ENCODE measurements at places on chromosomes 11 and 22.

- DNase-seq: no peak
Observed at GRCh38 chr11:12160680-12161079, 50.3 kb downstream of the MICAL2 start.

DNA sequence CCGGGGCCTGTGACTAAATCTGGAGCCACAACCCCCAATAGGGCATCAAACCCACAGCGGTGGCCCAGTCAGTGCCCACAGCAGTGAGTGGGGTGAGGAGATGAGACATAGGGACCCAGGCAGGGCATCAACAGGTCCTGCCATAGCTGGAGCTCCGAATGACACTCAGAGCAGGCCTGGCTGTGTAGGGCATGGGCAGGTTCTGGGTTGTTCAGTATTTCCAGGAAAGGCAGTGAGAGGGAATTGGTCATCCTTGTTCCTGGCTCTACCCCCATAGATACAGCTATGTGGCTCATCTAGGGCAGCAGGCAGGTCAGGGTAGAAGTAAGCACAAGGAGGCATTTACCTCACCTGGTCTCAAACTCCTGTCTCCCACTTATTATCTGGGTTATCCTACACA, 126.6 kb downstream of the BUD13 start:
- no peak for DNase-seq

DNA sequence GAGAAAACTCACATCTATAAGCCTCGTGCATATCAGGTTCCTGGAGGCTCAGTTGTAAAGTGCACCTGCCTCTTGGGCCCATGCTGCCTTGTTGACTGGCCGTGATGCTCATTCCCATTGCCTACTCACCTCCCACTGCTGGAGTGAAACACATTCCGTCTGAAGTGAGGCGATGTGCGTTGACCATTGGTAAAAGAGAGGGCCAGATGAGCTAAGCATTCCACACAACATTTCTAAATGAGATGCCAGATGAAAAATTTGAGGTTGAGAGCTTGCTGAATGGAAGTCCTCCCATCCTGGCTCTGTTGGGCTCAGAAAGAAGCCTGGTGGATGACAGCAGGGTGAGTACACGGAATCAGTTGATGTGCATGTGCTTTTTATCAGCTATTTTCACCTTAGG, 8.6 kb upstream of the ADAMTS15 start:
- no peak for DNase-seq

DNA sequence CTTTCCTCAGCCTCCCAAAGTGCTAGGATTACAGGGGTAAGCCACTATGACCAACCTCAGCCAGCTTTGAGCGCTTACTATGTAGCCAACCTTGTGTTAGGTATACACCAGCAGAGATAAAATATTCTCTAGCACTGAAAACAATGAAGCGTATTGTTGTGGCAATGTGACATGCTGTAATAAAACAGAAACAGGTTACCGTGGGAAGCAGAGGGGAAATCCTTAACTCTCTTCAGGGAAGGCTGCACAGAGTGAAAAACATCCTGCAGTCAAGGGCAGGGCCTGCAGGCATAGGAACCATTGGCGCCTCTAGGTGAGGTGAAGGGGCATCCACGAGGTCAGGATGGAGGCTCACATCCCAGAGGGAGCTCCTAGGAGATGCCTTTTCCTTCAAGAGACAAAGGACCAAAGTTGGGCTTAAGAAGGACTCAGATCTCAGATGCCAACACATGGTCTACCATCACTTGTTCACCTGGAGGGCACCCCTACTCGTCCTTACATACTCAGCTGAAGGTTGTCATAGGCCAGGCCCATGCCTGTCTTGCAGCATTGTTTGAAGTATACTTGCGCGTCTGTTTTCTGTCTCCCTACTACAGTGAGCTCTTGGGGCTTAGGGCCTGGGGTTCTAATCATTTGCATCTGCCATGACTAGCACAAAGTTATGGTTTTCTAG, 8.0 kb downstream of the POLD4 start:
- no peak for DNase-seq

DNA sequence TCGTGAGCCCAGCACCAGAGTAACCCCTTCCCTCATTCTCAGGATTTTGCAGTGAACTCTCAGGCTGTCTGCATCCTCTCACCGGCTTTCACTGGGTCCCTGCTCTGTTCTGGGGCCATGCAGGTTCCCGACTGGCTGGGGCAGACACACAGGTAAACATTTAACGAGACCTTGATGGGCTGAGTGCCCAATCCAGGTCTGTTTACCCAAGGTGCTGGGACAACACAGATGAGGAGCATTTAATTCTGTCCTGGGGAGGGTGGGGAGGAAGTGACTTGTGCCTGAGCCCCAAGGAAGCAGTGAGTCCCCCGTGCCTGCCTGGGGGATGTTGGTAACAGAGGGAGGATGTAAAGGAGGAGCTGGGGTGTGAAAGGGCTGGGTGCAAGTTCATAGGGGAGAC, 4.4 kb downstream of the BIK start:
- no peak for DNase-seq

- no peak for DNase-seq
Observed at GRCh38 chr11:100624346-100624745, 62.7 kb upstream of the ARHGAP42 start.

- no peak for DNase-seq
Observed at GRCh38 chr22:35155403-35156025, 89.6 kb downstream of the ISX start.

DNA sequence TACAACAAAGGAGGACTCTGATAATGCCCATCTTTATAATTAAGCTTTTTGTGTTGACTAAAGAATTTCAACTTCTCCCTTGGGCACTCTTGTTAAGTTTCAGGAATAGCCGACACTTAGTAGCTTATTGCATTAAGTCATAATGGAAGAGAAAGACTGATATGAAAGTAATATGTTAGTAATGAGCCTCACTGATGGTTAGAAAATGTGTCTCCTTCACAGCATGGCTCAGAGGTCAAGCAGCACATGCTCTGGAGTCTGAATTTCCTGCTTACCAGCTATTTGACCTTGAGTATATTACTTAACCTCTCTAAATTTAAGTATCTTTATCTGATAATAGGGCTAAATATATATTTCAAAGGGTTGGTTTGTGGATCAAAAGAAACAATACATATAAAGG, 39.0 kb downstream of the PDGFD start:
- no peak for DNase-seq

DNA sequence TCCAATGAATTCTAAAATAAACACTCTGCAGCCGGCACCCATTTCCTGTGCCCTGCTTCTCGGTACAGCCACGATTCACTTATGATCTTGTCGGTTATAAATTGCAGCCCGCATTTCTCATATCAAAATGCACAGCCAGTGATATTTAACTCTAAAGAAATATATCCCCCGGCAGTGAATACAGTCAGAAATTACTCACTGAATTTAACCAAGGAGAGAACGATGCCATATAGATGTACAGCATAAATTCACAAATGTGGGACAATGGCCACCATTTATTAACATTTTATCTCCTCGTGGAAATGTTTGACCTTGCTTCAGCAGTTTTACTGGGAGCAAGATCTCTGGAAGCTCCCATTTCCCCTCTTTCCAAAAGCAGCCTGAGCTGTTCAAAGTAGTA, 1517.8 kb downstream of the BRD1 start:
- DNase-seq: no peak

- no peak for DNase-seq
Observed at GRCh38 chr11:62169935-62170334, 20.1 kb upstream of the SCGB1D1 start.

- no peak for DNase-seq
Observed at GRCh38 chr11:46676436-46677158, 23.8 kb downstream of the ARHGAP1 start.

DNA sequence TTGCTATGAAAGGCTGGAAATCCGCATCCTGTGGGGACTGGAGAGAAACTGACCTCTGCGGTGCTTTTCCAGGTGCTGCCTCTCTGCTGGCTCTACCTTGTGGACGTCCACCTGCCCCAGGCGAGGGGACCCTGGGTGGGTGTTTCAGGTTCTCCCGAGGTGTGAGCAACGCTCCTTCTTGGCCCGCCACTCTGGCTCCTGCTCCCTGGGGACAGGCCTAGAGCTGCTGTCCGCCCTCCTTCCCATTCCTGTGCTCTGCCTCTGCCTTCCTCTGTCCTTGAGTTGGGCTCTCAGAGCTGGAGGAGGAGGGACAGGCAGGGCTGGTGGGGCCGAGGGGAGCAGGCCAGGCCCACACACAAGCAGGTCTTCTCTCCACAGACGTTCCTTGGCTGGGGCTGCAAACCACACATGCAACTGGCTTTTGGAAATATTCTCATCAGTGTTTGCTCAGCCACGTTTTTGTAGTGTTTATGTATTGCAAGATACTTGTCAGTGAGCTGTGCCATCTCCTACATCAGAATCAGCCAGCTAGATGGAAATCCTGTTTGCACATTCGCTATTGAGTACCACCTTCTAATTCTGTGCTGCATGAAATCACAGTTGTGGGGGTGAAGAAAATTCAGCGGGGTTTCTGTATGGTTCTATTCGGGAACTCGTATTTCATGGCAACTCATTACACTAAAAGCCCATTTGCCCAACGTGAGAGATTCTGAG, 1115.0 kb downstream of the BRD1 start:
- DNase-seq: no peak

GRCh38 chr11:2277008-2277346, 6.6 kb upstream of the ASCL2 start:
- DNase-seq: no peak

GRCh38 chr22:47781024-47781423, 1018.6 kb downstream of the TBC1D22A start:
- DNase-seq: no peak

GRCh38 chr11:134151083-134151747, 72.6 kb downstream of the NCAPD3 start:
- no peak for DNase-seq

GRCh38 chr11:121715405-121715804, 262.6 kb upstream of the SORL1-AS1 start:
- no peak for DNase-seq

DNA sequence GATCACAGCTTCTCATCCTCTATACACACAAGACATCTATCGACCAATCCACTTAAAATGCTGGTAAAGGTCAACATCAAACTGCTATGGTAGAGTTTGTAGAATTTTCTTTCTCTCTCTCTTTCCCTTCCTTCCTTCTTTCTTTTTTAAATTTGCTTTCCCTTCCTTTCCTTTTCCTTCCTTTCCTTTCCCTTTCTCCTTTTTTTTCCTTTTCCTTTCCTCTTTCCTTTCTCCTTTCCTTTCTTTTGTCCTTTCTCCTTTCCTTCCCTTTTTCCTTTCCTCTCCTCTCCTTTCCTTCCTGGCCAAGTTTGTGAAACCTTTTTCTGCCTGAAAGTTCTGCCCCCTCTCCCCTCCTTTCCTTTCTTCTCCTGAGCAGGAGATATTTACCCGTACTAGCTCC, 3.1 kb downstream of the C11orf97 start:
- no peak for DNase-seq

DNA sequence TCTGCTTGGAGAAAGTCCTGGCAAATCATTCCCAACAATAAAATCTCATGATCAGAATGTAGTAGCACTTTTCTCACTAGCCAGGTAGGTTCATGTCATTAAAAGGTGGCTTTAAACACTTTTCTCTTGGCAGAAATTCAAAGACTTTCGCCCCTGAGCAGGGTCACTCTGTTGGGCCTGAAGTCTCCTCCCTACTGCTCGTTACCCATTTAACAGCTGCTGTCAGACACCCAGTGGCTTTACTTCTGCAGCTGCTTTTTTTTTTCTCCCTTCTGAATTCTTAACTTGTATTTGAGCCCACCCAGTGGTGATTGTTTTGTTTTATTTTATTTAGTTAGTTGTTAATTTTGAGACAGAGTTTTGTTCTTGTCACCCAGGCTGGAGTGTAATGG, 25.0 kb downstream of the ARHGAP8 start:
- DNase-seq: no peak

DNA sequence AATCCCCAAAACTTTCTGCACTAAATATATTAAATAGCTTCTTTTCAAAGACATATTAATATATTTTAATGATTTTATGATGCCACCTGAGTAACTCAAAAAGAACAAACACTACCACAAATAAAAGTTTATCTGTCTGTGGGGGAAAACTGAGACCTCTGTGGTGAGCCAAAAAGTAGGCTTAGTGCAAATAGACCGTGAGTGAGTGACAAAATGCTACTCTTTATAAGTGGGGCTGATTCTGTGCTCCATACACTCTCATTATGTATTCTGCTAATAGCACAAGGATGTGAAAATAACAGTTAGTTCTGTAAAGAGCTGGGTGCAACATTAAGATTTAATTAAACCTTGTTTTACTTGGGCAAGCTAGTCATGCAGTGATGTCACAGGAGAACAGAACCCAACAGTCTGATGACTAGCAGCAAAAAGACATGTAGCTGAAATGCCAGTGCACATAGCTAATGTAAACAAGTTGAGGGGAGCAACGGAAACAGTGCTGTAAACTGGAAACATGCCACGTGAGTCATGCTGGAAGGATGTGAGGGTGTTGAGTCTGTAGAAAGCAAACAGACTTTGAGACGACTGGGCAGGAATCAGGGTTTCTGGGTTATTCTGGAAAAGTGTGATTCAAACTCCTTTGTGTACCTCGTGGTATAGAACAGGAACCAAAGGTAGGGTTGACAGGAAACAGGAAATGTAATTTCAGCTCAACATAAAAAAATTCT, 1130.4 kb downstream of the LRRC4C start:
- DNase-seq: no peak

Measured in NCI-H2171 (cell line).